Ovary (tissue), 10 donors: ENCODE measurements at places on chromosomes 7 and 10. TPM values are rescaled to one million over a fixed set of nuclear protein-coding genes. Genes with fewer than 3 reads are reported as not detected.

DNA sequence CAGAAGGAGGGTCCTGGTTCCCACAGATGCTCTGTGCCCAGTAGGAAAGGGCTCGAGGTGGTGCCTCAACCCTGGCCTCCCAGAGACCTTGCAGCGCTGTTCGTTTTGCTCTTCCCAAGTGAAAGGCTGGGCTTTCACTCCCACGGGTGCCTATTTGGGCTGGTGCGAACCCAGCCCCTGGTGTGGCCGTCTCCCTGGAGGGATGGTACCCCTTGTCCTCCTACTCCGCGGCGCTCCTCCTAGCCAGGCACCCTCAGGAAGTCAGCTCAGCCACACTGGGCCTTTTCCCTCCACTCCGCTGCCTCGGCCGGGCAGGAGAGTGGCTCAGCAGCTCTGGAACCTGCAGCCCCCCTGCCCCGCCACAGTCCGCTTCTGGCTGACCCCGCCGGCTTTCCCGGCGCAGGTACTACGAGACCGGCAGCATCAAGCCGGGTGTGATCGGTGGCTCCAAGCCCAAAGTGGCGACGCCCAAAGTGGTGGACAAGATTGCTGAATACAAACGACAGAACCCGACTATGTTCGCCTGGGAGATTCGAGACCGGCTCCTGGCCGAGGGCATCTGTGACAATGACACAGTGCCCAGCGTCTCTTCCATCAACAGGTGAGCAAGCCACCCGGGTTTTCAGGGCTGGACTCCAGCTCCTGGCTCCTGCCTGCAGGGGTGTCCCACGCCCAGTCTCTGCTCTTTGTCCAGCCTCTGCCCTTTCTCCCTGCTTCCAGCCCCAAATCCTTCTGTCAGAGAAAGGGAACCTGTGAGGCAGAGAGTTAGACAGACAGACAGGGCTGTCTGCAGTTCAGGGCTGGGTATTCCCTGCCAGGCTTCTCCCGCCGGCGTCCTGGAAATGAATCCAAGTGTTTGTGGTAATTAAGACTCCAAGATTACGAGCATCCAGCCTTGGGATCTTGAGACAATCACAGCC is 5.2 kb downstream of the PAX2 start:
- no peak for DNase-seq

- no peak for DNase-seq
Measured at GRCh38 chr7:90611115-90611514, 15.0 kb downstream of the CDK14 start.

Gene GLRX3
- 27.1 TPM for total RNA-seq

- no peak for DNase-seq
Measured at GRCh38 chr10:132117146-132117545, 51.4 kb downstream of the JAKMIP3 start.

Gene FAM221A
- 17.2 TPM for total RNA-seq

DNA sequence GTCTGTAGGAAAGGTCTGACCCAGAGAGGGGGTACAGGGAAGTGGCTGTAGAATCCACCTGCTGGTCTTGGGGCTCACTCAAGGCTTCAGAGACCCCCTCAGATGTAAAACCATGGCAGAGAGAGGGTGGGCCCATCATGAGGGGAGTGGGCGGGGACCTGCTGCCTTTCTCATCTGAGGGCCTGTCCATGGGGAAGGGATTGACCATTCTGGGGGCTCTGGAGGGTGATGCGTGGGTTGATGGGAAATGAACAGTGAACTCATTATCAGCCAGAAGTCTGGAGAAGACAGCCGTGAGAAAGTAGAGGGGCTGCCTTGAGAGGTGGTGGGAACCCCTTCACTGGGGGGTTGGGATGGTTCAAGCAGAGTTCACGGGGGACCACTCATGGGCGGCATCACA is 66.8 kb downstream of the MINDY4 start:
- DNase-seq: no peak

GRCh38 chr10:42936580-42936979 is 140.3 kb upstream of the RET start:
- DNase-seq: no peak

Gene OR13A1
- total RNA-seq: not detected

Gene COL26A1
- 0.38 TPM for total RNA-seq

Gene CUBN
- total RNA-seq: 4.6 TPM

DNA sequence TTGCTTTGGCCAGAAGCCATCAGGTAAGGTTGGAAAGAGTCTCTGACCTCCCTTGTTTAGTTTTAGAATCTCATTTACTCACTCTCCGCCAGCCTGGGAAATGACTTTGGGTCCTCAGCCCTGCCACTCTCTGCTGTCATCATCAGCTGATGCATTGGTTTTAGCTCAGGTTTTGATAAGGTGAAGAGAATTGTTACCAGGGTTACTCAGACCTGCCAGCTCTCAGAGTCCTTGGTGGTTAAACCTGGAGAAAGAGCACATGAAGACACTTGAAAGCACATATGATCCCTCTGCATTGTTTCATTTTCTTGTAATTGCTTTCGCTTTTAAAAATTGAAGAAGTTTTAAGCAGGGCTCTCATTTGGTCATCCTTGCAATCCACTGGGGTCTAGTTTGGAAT is 4.0 kb upstream of the CROT start:
- DNase-seq: no peak
